ENCODE measurements at places on chromosomes 2 and 18. TPM values are rescaled to one million over a fixed set of nuclear protein-coding genes. Genes with fewer than 3 reads are reported as not detected.

OXER1 gene
- polyA plus RNA-seq: 12.0 TPM

NCKAP5 gene
- 10.1 TPM for polyA plus RNA-seq

CHRNG gene
- polyA plus RNA-seq: 1.5 TPM

ZNF385B gene
- polyA plus RNA-seq: 16.8 TPM

STAT4 gene
- polyA plus RNA-seq: 11.4 TPM

SRD5A2 gene
- polyA plus RNA-seq: 0.13 TPM

ICOS gene
- polyA plus RNA-seq: not detected

CAPN14 gene
- 0.13 TPM for polyA plus RNA-seq

ANKRD30BL gene
- polyA plus RNA-seq: 0.85 TPM

NEMP2 gene
- polyA plus RNA-seq: 14.5 TPM

ZCCHC2 gene
- 19.0 TPM for polyA plus RNA-seq

GRCh38 chr2:127584516-127585033, 49.1 kb downstream of the MYO7B start:
- no peak for DNase-seq

DNA sequence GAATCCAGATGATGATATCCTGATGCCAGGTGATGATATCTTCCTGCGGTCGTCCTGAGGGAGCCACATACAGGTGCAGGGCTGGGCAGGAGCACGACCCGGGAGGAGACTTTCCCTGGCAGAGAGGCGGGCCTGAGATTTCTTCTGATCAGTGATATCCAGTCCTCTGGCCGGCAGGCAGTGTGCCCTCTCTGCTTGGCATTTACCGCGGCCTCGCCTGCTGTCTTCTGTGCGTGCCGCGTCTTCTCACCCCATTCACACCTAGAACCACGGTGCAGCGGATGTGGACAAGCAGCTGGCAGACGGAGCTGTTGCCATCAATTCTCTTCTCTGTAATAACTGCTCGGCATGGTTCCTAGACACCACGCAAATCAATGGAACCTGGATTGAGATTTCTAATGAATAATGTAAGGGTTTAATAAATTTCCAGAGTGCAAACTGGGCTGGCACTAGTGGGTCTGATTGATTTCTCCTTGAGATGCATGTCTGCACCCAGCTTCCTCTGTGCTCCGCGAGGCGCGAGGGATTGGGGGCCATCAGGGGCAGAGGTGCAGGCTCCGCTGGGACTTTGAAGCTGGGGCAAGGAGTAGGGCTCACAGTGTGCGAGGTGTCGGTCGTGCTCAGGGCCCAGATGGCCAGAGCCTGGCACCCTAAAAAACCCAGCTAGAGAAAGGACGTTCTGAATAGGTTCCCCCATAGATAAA, 208.9 kb upstream of the HDAC4 start:
- no peak for DNase-seq

DNA sequence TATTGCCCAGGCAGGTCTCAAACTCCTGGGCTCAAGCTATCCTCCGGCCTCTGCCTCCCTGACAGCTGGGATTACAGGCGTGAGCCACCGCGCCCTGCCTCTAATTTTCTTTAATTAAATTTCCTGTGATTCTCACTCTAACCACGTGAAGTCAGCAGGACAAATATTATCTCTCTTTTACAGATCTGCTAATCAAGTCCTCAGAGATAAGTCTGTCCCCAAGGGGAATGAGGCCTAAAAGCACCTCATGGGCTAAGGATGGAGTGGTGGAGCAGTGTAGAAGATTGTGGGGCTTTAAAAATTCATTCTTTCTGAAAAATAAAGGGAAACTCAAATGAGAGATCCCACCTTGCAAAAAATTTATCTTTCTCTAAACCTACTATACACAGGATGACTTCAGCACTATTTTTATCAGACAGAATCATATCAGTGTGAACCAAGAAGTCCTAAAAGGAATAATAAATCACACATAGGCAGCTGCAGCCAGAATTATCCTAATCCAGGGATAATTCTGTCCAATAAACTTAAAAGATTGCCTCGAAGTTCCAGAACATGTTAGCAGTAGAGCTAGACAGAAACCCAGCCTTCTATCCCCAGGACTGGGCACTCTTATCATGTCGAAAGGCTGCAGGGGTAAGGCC, 38.3 kb upstream of the BMPR2 start:
- DNase-seq: no peak

DNA sequence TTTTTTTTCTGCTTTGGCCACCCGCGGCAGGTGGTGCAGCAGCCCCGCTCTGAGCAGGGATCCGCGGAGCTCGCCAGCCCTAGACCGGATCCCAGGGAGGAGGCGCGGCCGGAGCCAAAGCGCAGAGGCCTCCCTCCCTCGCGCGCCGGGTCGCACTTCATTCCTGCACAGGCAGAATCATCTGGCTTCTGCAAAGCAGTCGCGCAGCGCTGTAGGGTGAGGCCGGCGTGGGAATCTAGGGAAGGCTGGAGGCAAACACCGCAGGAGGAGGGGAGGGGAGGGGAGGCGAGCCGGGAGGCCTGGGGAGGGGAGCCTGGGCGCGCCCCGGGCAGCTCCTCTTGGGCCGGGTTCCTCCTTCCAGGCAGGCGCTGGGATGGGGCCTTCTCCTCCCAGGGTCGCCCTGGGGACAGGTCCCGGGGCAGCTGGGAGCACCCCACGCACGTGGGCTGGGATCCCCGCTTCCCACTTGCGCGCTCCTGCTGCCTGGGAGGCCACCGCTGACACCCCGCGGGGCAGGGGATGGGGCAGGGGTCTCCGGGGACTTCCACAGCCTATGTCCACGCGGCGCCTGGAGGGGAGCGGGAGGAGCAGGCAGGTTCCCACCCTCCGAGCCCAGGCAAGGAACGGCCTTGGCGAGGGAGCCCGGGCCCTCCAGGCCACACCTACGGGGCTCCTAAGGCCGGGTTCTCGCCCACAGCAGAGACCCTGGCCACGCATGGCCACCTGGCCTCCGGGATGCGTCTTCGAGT, 45.0 kb downstream of the MBP start:
- peak; percentile 67 for DNase-seq

DNA sequence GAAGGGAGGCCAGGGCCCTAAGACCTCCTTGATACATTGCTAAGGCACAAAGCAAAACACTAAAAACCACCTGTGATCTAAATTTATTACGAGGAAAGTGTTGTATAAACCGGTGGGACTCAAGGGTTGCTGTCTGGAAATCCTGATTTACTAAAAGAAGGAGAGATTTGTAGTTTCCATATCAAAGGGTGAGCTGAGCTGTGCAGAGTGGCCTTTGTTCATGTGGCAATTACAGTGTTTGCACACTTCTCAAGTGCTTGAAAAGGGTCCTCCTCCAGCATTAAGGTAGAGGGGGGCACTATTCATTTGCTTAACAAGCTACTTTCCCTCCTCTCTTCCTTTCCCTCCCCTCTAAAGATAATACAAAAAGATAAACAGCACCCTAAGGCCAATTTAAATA, 30.5 kb upstream of the ITGA4 start:
- no peak for DNase-seq

DNA sequence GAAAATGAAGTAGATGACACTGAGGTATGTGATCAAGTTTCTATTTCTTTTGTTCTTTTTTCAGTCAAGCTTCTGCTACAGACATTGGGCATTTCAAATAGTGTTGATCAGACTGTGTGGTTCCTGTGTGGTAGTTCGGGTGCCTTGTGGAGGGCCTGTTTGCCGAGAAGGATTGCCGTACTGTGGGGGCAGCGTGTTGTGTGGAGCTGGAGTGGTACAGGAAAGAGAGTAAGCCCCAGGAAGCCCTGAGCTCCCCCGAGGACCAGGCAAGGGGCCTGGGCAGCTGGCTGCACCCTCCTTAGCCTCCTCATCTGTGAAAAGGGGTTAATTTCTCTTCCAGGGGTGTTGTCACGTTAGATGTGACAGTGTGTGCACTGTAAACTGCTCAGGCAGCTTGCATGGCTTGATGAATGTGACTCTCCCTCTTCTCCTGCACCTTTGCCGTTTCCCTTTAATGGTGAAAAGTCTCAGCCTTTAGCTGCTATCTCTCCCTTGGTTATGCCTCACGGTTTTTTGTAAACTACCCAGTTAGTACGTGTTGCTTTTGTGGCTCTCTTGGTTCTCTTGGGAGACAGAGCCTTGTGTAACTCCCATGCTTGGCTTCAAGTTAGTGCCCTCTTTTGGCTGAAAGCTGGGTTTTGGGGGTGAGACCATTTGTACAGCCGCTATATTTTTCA, 19.5 kb downstream of the C2orf74 start:
- no peak for DNase-seq

GRCh38 chr2:109382951-109383350, 230.8 kb downstream of the SEPTIN10 start:
- no peak for DNase-seq

DNA sequence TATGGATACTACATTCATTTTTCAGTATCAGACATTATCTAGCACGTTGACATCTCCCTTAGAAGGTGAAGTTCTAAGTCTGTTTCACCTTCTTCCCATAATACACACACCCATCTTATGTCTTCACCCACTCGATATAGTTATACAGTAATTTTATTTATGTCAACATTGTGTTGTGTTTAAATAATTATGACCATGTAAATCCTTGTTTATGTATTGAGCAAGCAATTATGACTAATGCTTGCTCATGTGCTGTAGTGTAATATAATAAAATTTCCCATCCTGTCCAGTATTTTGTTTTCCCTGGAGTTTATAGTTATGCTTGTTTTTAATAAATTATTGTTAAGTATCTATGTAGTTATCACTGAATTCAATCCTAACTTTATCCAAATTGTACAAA, 163.2 kb downstream of the MTX2 start:
- DNase-seq: no peak

- no peak for DNase-seq
Observed at GRCh38 chr2:20384953-20385352, 34.3 kb upstream of the PUM2 start.

GRCh38 chr18:56522816-56523215, 115.6 kb downstream of the TXNL1 start:
- DNase-seq: no peak

DNA sequence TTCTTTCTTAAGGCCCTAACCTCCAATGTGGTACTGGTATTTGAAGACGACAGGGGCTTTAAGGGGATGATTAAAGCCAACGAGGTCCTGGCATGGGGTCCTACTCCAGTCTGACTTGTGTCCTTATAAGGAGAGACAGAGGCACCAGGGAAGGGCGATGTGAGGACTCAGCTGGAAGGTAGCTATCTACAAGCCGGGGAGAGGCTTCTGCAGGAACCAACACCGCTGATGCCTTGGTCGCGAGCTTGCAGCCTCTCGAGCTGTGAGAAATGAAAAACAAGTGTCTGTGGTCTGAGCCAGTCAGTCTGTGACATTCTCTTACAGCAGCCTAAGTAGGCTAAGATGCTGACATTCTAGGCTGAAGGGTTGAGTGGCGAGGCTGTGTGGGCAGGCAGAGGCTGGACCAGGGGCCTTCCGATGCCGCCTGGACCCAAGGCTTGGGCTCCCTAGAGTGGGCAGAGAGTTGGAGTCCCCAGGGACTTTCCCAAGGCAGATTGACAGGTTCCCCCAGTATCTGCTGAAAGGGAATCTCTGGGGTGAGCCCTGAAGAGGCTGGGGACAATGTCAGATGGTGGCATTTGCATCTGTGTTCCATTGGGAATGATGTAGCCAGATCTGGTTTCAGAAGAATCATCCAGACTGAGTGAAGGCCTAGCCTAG, 322.9 kb upstream of the HS6ST1 start:
- DNase-seq: no peak

- DNase-seq: no peak
Observed at GRCh38 chr2:240320204-240320993, 115.1 kb upstream of the GPC1 start.

- DNase-seq: no peak
Observed at GRCh38 chr2:54660752-54661151, 62.7 kb upstream of the EML6 start.

GRCh38 chr18:9951022-9951859, 37.4 kb downstream of the VAPA start:
- peak; percentile 40 for DNase-seq

GRCh38 chr2:13488965-13489364, 772.2 kb downstream of the TRIB2 start:
- DNase-seq: no peak

DNA sequence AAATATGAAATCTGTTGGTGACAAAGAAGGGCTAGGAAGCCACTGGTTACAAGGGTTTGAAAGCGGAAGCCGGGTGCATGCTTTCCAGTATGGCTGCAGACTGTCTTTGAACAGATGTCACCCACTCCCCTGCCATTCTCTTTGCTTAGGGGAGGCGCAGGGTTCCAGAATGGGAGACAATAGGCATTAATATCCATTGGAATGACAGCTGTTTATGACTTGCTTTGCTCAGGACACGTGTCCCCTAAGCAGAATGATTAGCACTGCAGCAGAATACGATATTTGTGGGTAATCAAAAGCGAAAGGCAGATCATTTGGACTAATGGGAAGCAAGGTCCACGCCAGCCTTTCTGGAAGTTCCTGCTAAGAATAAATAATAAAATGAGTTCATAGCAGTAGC, 25.8 kb upstream of the NRP2 start:
- DNase-seq: no peak

DNA sequence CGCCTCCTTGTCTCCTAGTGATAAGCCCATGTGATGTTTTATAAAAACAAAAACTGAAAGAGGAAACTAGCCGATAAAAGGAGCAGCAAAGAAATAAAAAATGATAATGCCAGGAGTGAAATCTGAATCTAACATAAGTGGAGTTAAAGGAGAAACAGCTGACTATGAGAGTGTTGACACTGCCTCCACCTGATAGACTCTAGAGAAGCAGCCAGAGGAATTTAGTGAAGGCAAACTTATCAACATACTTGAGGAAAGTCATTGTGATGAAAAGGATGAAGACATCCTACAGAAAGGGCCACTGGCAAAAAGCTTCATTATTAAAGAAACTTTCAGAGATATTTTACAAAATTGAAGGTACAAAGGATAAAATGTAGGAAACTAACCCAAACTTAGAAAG, 1.9 kb downstream of the M1AP start:
- no peak for DNase-seq

GRCh38 chr2:36163520-36164254, 191.9 kb upstream of the CRIM1 start:
- DNase-seq: no peak

GRCh38 chr2:220682616-220683015, 889.5 kb downstream of the EPHA4 start:
- no peak for DNase-seq

GRCh38 chr2:104745846-104746245, 108.1 kb upstream of the POU3F3 start:
- no peak for DNase-seq

DNA sequence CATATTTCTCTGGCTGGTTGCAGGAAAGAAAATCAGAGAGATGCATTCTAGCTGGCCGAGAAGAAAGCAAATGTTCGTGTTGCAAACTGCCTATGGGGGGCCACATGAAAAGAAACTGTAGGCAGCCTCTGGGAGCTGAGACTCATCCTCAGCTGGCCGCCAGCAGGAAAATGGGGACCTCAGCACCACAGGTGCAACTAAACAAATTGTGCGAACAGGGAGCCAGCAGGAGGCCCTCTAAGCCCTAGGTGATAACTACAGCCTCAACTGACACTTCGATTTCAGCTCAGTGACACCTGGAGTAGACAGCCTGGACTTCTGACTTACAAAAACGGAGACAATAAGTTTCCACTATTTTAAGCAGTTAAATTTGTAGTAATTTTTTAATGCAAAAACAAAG, 107.3 kb downstream of the DTNB start:
- DNase-seq: no peak

DNA sequence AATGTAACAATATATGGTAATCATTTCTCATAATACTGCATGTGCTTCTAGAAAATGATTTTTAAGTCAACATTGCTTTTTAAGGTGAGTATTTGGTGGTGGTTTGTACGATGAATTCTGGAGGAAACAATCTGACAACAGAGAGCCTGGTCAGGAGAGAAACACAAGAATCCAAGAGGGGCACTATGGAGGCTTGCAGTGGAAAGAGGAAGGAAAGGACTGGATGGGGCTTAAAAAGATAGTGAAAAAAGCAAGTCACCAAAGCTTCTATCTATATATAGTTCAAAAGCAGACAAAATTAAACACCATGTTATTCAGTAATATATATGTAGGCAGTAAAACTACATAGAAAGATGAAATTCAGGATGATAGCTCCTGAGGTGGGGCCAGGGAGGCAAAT, 109.4 kb upstream of the SERTAD2 start:
- DNase-seq: no peak
